Stimulated activated CD4-positive, alpha-beta T cell treated with anti-CD3 and anti-CD28 coated beads, Interleukin-1b, Interleukin-23, amount 100 ng/mL, for 24 hours (primary cell): ENCODE measurements at places on chromosomes 13 and 19.
A peak's percentile ranks its signal among the peaks of the same experiment; 100 is the strongest.

DNA sequence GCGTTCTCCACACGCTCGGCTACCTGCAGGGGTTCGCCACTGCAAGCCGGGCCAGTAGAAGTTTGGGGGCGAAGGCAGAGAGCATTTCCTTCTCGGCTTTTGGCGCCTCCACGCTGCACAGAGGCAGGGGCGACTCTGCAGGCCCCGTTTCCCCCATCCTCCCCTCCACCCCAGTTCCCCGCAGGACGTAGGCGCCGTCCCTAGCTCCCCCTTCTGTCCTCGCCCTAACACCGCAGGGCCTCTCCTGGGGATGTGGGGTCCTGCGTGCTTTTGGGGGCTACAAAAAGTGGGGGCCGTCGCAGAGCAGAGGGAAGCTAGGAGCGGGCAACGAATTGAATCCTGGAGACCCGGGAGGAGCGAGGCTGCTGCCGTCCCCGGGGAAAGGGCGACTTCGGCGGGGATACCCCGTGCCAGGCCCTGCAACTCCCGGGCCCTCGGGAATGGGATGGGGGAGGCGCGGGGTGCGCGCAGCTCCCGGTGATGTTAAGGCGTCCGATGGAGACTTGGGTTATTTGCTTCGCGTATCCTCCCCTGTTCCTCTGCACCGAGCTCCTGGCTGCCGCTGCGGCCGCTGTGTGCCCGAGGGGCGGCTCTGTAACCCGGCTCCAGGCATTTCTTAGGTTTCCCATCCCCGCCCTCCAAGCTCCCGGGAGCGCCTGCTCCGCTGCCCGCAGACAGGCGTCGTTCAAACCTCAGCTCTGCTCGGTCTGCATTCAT, 255.9 kb upstream of the SOX21 start:
- no peak for DNase-seq

GRCh38 chr13:42055500-42056085, 7.1 kb downstream of the DGKH start:
- no peak for DNase-seq

DNA sequence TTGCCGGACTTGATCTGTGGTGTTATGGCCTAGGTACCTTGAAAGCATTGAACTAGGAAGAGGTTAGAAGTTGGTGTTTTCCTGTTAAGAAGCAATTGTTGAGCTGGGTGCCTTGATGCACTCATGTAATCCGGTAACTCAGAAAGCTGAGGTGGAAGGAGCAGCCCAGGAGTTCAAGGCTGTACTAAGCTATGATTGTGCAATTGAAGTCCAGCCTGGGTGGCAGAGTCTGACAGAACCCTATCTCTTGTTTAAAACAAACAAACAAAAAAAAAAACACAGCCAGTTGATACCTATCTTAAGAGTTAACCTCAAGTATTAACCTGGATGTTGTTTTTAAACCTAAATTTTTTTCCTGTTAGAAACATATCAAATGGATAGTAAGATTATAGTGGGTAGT, 19.3 kb downstream of the SAFB start:
- DNase-seq: no peak

GRCh38 chr13:40688781-40689180, 22.3 kb upstream of the FOXO1 start:
- no peak for DNase-seq

GRCh38 chr13:108005231-108005630, 210.1 kb downstream of the LIG4 start:
- DNase-seq: no peak

GRCh38 chr19:3801412-3802096, 15.4 kb upstream of the MATK start:
- no peak for DNase-seq

DNA sequence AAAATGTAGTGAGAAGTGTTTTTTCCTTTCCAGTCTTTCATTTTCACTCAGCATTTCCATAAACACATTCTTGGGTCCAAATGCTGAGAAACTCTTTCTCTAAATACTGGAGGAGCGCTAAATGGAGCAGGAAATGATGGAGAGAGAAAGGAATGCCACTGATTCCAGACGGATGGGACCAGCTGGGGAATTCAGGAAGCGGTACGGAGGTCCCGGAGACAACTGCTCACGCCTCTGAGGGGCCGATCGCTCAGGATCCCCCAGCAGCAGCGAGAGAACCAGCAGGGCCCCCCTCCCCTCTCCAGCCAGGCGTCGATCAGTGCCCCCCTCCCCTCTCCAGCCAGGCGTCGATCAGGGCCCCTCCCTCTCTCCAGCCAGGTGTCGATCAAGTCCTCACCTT, 13.2 kb downstream of the RASA3 start:
- DNase-seq: no peak

DNA sequence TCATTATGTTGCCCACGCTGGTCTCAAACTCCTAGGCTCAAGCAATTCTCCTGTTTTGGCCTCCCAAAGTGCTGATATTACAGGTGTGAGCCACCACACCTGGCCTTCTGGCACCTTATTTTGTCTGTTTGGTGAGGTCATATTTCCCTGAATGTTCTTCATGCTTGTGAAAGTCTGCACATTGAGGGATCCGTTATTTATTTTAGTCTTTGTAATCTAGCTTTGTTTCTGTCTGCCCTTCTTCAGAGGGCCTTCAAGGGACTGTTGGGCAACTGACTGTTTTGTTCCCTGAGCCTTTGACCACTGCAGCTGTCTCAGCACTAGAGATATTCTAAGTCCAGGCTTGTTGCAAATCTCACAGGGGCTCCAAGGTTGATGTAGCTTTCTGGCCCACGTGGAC, 110.5 kb upstream of the RFC3 start:
- no peak for DNase-seq

- no peak for DNase-seq
These were observed 384.3 kb downstream of the HS6ST3 start for GRCh38 chr13:96474181-96474557.

DNA sequence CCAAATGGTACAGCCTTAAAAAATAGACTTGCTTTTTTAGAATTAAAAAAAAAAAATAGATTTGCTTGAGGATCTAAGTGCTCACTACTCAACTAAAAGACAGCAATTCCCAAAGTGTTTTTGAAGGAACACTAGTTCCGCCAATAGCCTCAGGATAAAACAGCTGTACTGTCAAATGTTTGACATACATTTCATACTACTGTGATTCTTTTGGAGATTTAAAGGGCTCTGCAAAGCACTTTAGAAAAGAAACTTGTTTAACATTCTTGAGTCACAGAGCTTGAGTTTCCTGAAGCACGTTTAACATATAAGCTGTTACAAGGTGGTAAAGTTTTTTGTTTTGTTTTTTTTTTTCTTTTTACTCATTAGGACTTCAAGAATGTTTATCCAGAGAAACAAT, 23.1 kb upstream of the KLF5 start:
- DNase-seq: no peak

- DNase-seq: no peak
These were observed 43.2 kb downstream of the SUGT1 start for GRCh38 chr13:52695856-52696255.

DNA sequence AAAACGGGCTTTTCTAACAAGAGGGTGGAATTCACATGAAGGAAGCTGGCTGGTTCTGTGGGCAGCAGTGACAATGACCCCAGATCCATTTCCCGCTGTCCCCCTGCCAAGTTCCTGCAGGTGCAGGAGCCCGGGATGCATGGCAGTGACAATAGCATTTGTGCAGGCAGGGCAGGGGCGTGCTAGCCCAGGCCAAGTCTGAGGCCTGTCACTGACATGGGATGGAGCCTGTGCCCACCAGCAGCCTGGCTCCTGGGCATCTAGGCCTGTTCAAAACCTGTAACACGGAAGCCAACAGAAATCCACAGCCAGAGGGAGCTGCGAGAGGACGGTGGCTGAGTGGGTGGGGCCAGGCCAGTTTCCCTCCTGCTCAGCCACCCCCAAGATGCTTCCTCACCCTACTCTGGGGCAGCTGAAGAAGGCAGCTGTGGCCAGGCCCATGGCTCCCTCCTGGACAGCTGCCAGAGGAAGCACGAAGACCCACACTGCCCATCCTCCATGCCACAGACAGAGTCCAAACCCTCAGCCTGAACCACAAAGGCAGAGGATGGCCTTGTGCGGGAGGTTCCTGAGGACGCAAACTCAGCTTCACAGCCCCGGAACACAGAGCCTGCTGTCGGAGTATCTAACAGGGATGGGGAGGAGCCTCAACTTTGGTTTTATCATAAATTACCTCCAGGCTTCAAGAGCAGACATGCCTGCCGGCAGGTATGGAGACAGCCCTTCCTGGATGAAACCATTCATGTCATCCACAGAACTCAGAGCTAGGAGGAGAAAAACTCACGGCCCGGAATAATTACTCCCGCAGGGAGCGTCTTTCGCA, 74.0 kb downstream of the CEBPG start:
- DNase-seq: no peak

DNA sequence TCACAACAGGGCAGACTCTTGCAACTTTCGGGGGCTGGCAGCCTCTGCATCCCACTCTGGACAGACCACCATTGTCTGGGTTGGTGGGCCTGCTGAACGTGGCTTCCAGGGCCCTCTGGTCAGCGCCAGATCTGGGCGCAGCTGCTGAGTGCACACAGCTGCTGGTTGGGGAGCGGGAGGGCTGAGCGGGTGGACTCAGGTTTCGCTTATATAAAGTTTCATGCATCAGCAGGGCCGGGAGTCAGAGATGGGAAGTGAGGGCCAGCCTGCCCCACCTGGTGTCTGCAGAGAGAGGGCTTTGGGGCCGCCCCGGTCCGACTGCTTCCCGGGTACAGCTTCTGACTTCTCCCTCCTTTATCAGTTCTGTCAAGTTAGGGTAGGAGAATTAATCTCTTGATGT, 6.9 kb downstream of the ARHGEF7 start:
- no peak for DNase-seq

DNA sequence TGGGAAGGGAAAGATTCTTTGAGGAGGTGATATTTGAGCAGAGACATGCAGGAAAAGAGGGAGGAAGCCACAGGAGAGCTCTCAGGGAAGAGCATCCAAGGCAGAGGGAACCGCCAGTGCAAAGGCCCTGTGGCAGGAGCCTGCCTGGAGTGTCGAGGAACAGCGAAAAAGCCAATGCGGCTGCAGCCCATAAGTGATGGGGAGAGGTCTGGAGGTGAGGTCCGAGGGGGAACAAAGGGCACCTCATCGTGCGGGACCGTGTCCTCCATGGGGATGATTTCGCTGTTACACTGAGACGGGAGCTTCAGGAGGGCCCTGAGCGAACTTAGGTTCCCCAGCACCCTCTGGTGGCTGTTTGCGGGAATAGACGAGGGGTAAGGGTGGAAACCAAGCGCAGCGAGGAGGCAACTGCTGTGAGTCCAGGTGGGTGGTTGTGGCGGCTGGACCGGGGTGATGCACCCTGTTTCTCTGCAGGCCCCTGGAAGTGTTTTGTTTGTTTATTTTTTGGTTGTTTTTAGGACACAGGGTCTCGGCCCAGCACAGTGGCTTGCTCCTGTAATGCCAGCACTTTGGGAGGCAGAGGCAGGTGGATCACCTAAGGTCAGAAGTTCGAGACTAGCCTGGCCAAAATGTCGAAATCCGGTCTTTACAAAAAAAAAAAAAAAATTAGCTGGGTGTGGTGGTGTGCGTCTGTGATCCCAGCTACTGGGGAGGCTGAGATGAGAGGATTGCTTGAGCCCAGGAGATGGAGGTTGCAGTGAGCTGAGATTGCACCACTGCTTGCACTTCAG, 5.9 kb upstream of the EHD2 start:
- peak; percentile 70 for DNase-seq

DNA sequence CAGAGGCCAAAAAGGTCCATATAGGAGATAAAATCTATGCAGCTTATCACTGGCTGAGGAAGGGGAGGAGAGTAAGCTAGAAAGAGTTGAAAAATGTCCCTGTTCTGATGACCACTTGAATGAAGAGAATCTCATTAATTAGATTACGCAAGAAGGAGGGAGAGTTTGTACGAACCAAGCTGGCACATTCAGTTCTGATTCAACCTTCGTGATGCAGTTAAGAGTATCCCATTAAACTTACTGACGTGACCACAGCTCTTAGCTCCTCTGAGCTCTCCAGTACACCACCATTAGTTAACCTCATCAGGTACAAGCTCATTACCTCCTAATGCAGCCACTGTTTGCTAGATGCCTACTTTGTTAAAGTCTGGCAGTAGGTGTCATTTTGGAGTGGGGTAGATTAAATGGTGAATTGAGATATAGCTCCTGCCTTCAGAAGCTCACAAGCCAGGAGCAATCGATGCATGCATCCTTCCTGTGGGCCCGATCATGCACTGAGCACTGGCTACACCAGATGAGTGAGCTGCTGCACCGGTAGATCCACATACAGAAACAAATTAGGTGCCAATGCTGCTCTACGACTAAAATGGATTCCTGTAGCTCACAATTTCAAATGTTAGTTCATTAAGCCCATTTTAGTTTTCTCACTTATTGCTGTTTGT, 458.3 kb downstream of the COG6 start:
- DNase-seq: no peak

- no peak for DNase-seq
These were observed 9.6 kb downstream of the DHDH start for GRCh38 chr19:48943081-48943480.

DNA sequence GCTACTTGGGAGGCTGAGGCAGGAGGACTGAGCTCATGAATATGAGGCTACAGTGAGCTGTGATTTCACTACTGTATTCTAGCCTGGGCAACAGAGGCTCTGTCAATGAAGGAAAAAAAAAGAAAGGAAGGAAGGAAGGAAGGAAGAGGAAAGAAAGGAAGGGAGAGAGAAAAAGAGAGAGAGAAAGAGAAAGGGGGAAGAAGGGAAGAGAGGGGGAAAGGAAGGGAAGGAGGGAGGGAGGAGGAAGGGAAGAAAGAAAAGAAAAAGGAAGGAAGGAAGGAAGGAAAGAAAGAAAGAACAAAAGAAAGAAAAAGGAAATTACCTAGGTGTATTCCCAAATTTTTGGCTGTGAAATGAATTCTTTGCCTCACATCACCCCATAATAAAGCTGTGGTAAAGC, 7.2 kb upstream of the RFX2 start:
- no peak for DNase-seq

- DNase-seq: no peak
These were observed 26.7 kb downstream of the ZMYM2 start for GRCh38 chr13:19985219-19985556.

GRCh38 chr13:111657013-111657412, 336.6 kb downstream of the TEX29 start:
- DNase-seq: no peak

DNA sequence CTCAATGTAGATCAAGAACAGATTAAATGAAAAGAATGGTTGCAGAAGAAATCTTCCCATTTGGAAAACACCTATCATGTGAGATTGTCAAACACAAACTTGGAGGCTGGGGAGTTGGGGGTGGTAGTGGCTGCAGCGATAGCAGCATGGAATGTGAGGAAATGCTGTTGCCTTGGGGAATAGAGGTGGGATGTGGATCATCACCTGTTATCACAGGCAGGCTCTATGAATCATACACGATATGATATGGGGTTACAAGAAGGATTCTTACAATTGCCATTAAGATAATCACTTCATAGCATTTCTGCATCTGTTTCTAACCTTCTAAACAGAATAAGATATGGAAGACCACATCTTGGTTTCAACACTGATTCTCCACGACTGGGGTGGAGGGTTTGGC, 88.7 kb downstream of the RNASEH2B start:
- DNase-seq: no peak

GRCh38 chr13:25171170-25171516, 945 bp downstream of the AMER2 start:
- no peak for DNase-seq

- DNase-seq: no peak
These were observed 177.8 kb upstream of the NBEA start for GRCh38 chr13:34764246-34764645.
